ENCODE measurements at places on chromosomes 1 and 21.

- DNase-seq: no peak
Measured at GRCh38 chr1:241217516-241217915, 139.5 kb downstream of the RGS7 start.

- no peak for DNase-seq
Measured at GRCh38 chr1:62901650-62902049, 117.7 kb downstream of the ATG4C start.

GRCh38 chr1:182768963-182769362 lies 20.6 kb upstream of the NPL start:
- no peak for DNase-seq

DNA sequence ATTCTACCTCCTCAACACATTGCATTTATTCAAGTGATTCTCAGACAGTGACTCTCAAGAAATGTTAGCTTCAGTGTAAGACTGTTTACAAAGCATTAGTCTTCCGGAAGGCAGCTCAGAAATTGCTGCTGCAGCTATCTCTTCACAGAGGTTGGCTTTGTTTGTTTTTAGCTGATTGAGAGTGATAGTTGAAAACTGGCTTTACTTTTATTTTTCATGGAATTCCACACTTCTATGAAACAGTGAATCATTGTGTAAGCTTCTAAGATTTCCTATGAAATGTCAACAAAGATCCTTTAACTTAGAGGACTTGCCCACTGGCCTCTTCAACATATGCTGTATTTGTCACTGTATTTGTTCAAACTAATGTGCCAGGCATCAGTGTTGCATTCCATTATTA lies 121.3 kb downstream of the TNNI3K start:
- DNase-seq: no peak
